ENCODE measurements at places on chromosomes 3 and 15.

GRCh38 chr15:71448688-71449114 is 333.4 kb downstream of the THSD4 start:
- no peak for DNase-seq

DNA sequence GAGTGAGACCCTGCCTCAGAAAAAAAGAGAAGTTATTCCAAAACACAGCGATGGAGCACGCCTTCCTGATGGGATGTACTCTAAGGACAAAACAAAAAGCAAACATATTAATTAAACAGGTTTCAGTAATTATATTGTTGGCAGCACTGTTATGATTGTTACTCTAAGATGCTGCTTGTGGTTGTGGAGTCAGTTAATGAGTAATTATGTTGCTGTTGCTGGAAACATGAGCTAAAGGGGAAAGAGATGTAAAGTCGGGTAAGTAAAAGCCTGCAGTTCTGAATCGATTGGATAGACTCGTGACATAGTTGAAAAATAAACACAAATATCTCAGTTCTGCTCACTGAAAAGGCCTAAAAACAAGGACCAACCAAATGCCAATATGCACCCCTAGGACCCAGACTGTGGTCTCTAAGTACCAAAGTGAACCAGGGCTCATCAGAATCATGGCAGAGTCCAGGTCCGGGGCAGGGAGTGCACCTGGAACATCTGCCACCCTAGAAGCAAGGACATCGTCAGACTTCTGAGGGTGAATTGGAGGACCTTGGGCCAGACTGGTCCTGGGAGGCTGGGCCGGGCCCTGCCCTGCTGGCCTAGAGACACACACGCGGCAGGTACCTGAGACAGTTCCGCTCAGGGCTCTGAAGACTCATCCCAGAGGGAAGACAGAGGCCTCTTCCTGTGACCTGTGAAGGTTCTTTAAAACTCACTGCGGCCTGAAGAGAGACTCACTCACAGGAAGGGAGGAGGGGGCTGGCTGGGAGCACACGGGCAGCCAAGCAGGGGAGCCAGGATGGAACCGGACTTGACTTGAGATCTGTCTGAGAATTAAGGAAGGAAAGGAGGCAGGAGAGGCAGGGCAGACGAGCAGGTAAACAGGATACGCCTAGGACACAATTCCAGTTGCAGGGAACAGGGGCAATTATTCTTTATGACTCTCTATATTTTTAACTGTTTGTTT is 140.5 kb downstream of the LRRK1 start:
- no peak for DNase-seq

DNA sequence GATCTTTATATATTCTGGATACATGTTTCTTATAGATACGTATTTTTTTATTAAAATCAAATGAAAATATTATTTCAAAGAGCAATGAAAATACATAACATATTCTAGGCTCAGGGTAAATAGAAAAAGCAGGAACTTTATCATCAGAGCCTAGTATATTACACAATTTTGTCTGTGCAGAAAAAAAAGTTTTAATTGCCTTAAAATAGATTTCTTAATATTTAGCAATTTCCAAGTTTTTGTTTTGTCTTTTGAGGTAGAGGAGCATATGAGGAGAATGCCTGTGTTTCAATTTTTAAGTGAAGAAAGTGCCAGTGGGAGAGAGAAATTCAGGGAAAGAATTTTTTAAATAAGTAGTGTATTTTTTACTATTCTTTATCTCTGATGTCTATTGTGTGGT is 10.5 kb downstream of the CAPN7 start:
- no peak for DNase-seq

GRCh38 chr3:4503050-4503449 is 9.9 kb downstream of the ITPR1 start:
- DNase-seq, result no peak

DNA sequence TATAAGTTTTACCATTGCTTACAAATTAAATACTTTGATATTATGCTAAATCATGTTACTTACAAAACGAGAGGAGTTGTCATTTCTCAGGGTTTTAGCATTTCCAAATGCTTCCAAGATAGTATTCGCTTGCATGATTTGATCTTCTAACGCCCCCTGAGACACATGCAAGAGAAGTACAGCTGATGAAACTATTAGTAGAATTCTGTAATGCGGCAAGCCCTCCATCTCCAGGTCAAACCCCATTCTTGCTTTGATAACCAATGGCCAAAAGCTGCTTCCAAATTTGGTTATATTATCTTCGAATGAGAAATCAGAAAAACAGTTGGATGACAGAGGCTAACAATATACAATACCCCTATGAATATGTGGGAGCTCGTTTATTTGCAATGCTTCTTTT is 14.7 kb downstream of the MYH15 start:
- no peak for DNase-seq

DNA sequence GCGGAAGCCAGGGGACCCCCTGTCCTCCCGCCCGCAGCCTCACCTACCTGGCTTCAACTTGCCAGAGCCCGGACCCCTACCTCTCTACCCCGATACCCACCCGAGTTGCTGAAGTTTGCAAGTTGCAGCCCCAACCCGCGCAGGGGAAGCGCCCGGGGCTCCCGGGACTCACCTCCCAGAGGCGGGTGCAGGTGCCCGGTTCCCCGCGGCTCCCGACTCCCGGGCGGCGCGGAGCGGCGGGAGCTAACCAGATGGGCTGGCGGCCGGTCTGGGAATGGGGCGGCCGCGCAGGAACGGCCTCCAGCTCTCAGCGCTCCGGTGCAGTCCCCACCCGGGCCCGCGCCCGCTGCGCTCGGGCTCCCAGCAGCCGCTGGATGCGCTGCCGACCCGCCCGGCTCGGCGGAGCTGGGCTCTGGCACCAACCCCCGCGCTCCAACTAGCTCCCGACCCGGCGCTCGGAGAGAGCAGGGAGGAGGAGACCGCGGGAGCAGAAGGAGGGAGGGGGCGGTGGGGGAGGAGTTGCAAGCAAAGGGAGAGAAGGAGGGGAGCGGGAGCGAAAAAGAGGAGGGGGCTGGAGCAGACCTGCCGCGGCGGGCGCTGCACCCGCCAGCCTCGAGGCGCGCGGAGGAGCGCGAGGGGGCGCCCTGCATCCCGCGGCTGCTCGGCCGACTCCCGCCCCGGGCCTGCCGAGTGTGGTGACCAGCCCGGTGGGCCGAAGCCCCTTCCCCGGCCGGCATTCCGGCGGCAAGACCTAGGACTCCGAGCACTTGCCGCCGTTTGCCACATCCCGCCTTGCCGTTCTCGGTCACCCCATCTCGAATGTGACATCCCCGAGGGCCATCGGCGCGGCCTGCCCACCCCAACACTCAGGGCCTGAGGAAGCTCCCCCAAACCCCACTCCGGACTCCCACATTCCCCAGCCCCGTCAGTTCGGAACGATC is at the start of gene SEMA5B:
TSS of gene SEMA5B (minus strand) at position 472 of the 941 bp plus-strand sequence. CDS start 66,500 bp downstream, outside the sequence.
- DNase-seq, result no peak

- no peak for DNase-seq
Measured at GRCh38 chr3:155744626-155745324, at the start of gene PLCH1. Gene PLCH1 (minus strand): TSS chr3:155745071. CDS start chr3:155704224, 40,847 bp downstream.

DNA sequence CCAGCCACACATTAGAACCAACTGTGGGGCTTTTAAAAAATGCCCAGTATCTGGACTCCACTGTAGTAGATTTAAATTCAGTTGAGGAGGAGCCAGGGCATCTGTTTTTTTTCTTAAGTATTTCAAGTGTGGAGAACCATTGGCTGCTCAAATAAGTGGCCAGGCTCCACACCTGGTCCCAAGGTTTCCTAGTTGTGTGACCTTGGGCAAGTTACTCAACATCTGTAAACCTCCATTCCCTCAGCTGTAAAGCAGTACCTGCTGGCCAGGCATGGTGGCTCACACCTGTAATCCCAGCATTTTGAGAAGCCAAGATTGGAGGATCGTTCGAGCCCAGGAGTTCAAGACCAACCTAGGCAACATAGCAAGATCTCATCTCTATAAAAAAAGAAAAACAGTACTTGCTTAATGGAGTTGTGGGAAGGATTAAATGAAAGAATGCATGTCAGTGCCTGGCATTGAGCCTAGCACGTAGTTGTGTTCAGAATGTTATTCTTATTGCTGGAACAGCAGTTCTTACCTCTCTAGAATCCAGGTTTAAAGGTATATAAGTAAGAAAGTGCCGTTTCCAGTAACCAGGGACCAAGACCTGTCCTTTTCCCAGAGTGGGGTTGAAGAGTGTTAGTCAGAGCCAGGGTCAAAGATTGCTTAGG is 2.0 kb downstream of the PPP1R14D start:
- DNase-seq, result no peak

DNA sequence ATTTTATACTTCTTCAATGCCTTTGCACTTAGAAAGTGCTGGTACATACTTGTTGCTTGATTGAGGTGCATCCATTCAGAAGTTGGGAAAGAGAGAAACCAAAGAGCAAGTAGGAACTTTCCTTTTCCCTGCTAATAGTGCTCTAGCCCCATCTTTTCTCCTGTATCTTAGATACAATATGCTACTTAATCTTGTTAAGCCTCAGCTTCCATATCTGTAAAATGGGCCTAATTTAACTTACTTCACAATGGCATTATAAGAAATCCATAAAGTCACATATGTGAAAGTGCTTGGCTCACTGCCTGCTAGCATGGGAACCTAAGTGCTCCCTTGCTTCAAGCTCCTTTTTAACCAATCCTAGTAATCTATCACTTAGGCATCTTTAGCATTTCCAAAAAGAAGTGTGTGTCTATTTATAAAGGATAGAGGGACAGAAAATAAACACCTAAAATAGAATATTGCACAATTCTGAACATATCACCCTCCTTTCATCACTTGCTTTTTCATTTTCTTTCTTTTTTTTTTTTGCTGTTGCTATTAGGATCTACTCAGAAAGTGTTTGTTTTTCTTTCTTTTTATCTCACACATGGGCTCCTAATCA is 28.1 kb downstream of the KCNAB1 start:
- no peak for DNase-seq

DNA sequence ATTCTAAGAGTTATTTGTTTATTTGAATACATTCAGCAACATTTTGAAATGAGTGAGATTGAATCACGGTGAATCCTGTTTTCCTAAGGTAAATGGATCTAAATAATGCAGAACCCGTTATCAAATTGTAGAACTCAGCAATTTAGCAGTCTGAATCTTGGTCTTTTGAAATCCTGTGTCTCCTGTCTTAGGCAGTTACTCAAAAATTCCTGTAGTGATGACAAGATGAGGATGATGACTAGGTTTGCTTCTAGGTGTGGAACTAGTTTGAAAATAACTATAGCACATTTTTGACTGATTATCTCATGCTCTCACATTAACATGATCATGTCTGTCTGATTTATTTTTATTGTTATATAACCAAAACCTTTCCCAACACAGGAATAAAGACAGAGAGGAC is 115.0 kb downstream of the RAP2B start:
- no peak for DNase-seq

DNA sequence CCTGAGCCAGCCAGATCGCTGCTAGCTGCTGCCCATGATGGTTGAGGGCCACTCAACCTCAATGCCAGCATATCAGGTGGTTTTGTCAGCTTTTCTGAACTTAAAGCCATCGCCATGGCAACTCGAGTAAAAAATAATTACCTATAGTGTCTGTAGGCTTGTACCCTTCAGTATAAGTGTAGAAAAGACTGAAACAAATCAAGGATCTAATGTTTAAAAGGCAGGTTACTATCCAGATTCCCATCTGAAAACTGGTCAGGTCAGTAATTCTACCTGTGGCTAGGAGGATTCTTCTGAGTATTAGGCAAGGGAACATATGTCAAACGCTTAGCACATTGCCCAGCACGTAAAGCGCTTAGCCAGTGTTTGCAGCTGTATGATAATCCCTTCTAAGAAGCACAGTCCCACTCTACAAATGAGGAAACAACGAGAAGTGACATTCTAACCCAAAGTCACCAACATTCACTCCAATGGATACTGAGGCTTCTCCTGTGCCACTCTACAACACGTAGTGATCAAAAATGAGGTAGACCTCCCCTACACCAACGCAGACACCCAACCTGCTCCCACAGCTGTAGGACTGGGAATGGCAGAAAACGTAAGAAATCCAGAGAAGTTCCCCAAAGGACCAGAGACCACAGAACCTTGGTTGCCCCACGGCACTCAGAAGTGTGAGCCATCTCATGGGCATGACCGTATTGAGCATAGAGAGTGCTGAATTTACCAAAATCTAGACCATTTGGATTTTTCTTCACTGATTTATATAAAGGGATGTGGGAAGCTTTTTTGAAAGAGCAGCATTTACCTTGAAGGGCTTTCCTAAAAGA is 55.3 kb downstream of the SLTM start:
- DNase-seq, result no peak

- no peak for DNase-seq
Measured at GRCh38 chr15:57167821-57168395, 208.4 kb upstream of the CGNL1 start.

DNA sequence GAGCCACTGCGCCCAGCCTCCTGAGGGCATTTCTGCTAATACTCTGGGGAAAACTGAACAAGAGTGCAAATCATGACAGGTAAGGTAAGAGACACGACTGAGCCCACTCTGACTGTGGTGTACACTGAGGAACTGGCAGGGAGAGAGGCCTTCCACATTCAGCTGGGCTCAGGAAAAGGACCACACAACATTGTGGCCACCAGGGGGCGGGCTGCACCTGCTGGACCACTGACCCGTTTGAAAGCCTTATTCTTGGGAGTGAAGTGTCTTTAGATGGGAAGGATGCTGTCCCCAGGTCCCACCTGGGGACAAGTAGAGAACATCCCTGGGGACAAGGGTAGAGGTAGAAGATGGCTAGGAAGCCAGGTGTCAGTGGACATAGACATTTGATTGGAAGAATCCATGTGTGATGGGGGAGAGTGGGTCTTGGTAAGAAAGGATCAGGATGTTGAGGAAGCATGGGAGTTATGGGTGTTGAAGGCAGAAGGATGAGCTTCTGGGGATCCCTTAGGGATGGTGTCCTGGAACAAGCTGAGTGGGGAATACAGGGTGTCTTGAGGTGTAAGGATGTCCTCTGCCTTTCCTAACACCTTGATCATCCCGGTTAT is 6.2 kb upstream of the CTDSPL start:
- peak; percentile 30 for DNase-seq

DNA sequence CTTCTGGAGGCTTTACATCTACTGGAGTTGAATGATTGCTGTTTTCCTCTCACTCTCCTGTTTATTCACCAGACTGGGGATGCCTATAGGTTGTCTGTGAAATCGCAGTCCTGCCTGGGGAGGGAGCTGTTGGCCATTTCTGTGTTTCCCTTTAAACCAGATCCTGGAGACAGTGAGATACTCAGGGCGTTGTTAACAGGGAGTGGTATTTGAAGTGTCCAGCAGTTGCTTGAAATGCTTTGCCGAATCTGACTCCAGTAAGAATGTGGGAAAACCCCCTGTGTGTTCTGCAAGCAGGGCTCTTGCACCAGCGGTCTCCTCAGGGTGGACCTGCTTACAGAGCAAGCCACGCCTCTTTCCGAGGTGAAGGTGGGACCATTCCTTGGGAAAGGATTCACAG is 4.3 kb upstream of the LRRK1 start:
- no peak for DNase-seq

GRCh38 chr15:68612979-68613740 is 34.4 kb downstream of the CORO2B start:
- DNase-seq, result no peak

DNA sequence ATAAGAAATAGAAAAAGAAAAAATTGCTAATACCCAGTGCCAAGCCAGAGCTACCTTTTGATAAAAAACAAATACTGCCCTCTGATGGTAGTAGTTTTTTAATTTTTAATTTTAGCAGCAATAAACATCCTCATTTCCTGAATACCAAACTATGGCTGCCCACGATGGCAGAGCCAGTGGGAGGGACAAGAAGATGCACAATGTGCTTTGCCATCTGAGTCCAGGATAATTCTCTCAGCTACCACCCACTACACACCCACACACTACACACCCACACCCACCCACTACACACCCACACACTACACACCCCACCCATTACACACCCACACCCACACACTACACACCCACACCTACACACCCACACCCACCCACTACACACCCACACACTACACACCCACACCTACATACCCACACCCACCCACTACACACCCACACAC is 17.8 kb downstream of the CEP19 start:
- DNase-seq, result no peak
